ENCODE measurements at places on chromosomes 4 and X.
A peak's percentile ranks its signal among the peaks of the same experiment; 100 is the strongest.

GRCh38 chrX:45771560-45772340, 571.1 kb upstream of the DIPK2B start:
- DNase-seq = peak; percentile 70

DNA sequence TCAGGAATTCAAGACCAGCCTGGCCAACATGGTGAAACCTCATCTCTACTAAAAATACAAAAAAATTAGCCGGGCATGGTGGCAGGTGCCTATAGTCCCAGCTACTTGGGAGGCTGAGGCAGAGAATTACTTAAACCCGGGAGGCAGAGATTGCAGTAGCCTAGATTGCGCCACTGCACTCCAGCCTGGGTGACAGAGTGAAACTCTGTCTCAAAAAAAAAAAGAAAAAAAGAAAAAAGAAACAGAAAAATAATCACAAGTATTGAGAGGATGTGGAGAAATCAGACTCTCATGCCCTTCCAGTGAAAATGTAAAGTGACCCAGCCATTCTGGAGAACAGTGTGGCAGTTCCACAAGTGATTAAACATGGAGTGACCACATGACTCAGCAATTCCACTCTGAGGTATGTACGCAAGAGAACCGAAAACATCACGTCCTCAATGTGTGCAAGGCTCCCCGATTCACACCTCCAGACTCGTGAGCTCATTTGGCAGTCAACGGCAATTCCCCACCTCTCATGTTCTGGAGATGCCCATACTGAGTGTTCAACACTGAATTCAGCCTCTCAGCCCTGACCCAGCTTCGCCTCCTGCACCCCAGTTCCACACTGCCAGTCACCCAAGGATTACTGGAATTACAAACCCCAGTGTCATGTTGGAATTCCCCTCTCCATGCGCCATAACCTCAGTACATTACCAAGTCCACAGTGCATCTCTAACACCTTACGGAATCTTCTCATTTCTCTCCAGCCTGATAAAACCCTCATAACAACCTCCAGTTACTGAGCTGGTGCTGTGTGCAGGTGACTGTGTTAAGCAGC, 21.1 kb downstream of the ACOX3 start:
- peak; percentile 81 for DNase-seq

GRCh38 chr4:109629775-109630174, 69.7 kb downstream of the MCUB start:
- no peak for DNase-seq

DNA sequence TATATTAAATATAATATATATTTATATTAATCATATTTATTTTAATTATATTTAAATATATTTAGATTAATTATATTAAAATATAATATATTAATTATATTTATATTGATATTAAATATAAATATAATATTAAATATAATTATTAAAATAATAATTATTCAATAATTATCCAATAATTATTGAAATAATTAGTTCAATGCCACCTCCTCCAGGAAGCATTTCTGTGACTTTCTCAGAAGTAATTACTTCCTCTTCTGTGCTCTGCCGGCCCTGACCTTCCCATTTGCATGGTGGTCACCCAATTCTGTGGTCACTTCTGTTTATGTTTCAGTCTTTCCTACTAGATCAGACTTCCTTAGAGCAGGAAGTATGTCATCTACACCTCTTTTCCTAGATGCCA, 45.8 kb downstream of the EVC2 start:
- DNase-seq = no peak

- DNase-seq = no peak
These were observed 149.6 kb upstream of the FAM9B start for GRCh38 chrX:9183481-9183880.

DNA sequence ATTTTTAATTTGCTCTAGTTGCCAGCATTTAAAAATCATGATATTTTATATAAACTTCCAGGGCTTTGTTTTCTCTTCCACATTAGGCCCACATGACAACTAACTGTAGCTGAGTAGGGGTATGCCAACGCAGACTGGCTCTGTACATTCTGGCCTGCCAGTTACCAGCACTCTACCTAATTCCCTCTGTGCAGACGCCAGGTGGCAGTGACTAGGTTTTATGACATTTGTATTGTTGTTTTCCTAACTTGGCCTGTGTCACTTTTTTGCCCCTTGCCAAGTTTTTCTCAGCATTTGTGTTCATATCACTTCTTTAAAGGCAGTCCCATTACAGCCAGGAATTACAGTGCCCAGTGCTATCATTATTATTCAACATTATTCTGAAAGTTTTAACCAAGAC, 347.5 kb downstream of the NKX6-1 start:
- DNase-seq = no peak

- DNase-seq = peak; percentile 10
These were observed 25.0 kb downstream of the CCNQ start for GRCh38 chrX:153573984-153574383.

GRCh38 chrX:120468479-120468824, 644 bp downstream of the LAMP2 start:
- no peak for DNase-seq

DNA sequence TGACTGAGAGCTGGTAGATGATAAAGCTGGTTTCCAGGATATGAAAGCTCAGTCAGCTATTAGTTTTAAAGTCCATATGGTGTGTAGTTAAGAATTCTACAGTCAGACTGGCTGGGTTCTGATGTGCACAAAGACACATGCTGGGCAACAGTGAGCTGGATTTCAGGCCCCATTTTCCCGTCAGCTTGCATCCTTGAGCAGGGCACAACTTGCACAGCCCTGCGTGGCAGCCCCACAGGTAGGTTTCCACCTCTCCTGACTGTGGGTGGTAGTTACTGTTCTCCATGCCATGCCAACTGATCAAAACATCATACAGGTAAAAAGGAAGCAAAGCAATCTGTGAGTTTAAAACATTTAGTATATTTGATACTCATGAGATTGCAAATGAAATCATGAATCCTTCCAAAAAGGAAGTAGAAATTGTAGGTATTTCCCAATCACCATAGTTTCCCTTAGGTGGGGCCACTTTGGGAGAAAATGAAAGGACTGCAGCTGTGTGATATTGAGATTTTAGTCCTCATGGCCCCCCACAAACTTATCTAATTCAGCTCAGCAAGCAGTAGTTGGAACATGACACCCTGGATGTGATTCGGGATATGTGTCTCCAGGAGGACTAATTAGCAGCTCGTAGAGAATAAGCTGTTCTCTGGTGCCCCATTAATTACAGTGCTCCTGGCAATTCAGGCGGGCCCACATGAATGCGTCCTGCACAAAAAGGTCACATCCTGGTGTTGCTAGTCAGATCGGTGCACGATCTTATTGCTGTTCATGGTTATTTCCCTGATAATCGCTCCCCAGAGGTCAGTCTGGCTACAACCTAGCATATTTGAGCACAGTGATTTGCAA, 42.4 kb upstream of the NOCT start:
- DNase-seq = no peak

DNA sequence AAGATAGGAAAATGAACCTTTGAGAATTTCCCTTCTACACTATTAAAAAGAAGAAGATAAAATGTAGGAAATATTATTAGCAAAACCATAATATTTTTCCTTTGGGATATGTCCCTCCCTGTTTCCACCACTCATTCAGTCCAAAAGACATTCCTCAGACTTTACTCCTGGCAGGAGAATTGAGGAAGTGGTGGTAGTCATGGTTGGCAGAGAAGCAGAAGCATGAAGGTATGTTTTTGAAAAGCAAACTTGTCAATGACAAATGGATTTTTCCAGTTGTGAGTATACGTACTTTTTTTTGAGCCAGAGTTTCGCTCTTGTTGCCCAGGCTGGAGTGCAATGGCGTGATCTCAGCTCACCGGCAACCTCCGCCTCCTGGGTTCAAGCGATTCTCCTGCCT, 13.7 kb downstream of the STAG2 start:
- no peak for DNase-seq

- no peak for DNase-seq
These were observed 85.6 kb upstream of the CPEB2 start for GRCh38 chr4:14916554-14917297.

- no peak for DNase-seq
These were observed 39.1 kb downstream of the PSAPL1 start for GRCh38 chr4:7395645-7396044.

- no peak for DNase-seq
These were observed 258.5 kb upstream of the GIMD1 start for GRCh38 chr4:106627051-106627450.

- DNase-seq = peak; percentile 8
These were observed 1.3 kb downstream of the SLC9A7 start for GRCh38 chrX:46757593-46757992.

- no peak for DNase-seq
These were observed 261.8 kb downstream of the CAMK2D start for GRCh38 chr4:113499696-113500095.

GRCh38 chrX:110409925-110410324, 51.3 kb downstream of the RTL9 start:
- peak; percentile 54 for DNase-seq

DNA sequence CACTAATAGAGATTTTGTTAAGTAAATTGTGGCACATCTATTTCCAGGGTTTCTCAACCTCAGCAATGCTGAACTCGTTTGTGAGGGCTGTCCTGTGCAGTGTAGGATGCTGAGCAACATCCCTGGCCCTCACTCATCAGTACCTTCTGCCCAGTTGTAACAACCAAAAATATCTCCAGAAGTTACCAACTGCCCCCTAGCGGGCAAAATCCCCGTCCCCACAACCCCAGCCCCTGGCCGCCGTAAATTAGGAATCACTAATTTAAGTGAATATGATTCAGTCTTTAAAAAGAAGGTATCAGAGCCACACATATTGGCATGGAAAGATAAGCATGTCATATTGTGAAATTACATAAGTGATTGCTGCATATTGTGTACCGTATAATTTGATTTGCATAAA, 123.4 kb downstream of the ASB9 start:
- peak; percentile 51 for DNase-seq

Measured in activated CD4-positive, alpha-beta T cell treated with anti-CD3 and anti-CD28 coated beads for 36 hours (primary cell).